Activated CD4-positive, alpha-beta memory T cell treated with anti-CD3 and anti-CD28 coated beads, Interleukin-2, amount 10 ng/mL, durations not matched to agents 7 days and 5 days (primary cell): ENCODE measurements at places on chromosomes 1 and 21.

- no peak for DNase-seq
Measured at GRCh38 chr1:85319931-85320330, 43.5 kb upstream of the BCL10 start.

GRCh38 chr21:31974454-31974985 is 101.7 kb downstream of the HUNK start:
- peak; percentile 49 for DNase-seq

- DNase-seq = no peak
Measured at GRCh38 chr21:44363278-44363677, 9.9 kb downstream of the TRPM2 start.

DNA sequence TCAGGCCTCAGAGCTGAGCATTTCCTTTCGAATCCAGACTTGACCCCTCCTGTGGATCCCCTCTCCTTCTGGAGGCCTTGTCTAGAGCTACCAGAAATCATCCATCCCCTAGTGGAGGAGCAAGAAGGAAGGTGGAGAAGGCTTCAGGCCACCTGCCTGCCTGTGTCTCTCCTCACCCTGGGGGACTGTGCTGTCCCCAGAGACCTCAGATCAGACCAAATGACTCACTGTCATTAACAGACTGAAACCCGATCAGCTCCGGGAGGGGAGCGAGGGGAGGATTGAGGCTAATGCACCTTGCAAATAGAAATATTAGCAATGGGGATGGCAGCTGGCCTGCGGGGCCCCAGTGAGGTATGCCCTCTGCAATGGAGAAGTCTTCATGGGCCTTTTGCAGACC is 2.1 kb downstream of the MYBPH start:
- DNase-seq = no peak

DNA sequence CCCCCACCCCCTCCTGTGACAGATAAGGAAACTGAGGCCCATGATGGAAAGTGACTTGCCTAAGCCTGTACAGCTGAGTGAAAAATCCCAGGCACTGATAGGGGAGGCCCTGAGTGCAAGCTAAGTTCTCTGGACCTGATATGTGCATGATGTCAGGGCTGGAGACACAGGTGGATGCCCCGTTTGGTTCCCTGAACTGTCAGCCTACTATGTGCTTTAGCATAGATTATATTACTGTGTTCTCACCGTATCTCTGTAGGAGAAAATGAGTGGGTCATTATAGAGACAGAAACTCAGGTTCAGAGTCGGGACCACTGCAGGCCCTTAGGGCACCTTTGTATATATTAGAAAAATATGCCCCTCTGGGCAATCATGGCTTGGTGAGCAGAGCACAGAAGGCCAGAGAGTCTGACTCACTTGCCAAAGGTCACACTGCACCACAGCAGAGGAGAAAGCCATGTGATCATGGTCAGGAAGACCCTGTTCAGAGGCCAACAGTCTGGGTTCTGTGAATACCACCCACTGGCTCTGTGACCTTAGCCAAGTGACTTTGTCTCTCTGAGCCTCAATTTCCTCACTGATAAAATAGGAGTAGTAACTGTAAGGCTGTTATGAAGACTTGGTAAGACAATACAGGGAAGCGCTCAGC is 145.8 kb upstream of the WNT4 start:
- no peak for DNase-seq
